Upper lobe of left lung (tissue), 6 donors: ENCODE measurements at places on chromosomes 4 and X.
A peak's percentile ranks its signal among the peaks of the same experiment; 100 is the strongest.

DNA sequence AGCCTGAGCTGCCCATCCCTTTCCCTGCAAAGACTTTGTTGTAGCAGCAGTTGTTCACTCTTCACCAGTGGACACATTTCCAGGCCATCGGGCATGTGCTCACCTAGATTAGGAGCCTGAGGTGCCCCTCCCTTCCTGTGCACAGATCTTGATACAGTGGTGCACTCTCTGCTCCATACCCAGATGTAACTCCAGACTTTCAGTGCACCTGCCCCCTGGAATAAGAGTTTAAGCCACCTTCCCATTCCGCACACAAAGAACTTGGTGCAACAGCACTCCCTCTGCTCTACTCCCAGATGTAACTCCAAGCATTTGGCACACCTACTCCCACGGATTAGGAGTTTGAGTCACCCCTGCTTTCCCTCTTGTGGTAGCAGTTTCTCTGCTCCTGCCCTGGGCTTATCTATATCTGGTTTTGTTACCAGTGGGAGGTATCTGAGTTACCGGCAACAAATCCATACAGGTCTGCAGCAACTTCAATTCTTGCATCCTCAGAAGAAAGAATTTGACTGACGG lies 36.0 kb upstream of the PLK4 start:
- DNase-seq = no peak

- DNase-seq = no peak
Measured at GRCh38 chr4:152508386-152508785, 27.5 kb downstream of the FBXW7 start.

- DNase-seq = peak; percentile 67
Measured at GRCh38 chr4:151865312-151865711, 104.5 kb upstream of the GATB start.

GRCh38 chrX:103220511-103221323 lies 5.8 kb downstream of the BEX4 start:
- DNase-seq = peak; percentile 71

DNA sequence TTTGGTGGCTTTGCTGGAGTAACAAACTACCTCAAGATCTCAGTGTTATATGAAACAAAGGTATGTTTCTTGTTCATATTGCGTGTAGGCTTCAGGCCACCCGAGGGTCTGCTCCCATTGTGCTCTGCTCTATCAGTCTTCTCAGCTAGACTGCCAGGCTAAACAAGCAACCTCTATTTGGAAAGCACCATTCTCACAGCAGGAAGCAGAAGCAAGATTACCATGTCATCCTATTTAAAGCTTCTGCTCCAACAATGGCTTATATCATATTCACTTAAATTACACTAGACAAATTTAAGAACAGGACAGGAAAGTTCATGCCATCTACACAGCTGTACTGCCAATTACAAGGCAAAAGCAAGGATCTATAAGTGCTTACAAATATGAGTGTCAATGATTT lies 385.8 kb downstream of the PPARGC1A start:
- no peak for DNase-seq

GRCh38 chr4:81398379-81398778 lies 73.3 kb downstream of the RASGEF1B start:
- DNase-seq = no peak

DNA sequence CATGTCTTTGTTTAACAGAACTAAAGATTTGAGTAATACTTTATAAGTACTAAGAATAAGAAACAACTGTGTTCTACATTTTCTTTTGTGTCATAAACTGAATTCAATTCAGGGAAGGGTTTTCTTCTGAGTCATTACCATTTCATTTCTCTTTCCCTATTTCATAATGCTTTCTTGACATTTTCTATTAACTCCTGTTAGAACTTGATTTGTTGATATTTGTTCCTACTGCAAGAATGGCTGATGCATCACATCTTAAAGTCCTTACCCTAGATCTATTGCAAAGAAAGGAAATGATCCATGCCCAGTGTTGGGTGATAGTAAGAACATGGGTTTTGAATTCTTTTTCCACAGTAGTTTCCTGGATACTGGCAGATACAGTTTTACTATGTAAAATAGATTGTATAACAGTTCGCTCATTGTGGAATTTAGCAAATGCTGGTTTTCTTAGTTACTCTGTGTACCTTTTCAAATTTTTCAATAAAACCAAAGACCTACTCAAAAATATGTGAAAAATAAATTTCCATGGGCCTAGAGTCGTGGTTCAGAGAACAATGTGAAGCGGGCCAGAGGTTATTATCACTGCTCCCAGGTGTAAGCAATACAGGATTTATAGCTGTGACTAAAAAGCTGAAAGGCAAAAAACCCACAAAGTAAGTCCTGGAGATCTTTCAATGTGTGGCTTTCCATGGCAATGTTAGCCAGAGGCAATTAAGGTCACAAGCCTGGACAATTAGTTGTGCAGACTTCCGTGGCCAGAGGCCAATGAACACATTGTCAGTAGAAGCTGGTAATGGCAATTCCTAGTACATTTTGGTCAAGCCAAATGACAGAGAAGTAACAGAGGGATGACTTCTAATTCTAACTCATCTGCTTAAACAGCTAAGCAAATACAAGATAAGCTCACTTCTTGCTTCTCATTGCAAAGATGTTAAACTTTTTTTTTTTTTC lies 127.3 kb upstream of the FAT4 start:
- no peak for DNase-seq

- DNase-seq = no peak
Measured at GRCh38 chr4:16464651-16465050, 238.4 kb upstream of the TAPT1 start.

DNA sequence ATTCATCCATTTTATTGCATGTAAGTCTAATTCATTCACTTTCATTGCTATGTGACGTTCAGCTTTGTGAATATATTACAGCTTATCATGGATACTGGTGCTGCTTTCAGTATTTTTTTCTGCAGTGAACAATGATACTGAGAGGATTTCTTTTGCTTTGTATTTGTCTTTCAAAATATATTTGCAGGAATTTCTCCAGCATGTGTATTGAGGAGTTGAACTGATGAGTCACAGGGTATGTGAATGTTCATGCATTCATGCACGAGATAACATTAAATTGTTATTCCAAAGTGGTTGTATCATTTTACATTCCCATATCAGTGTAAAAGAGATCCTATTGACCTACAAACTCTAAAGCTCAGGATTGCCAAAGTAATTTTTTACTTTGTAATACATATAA lies 283.8 kb upstream of the ARSJ start:
- DNase-seq = no peak

GRCh38 chr4:150950657-150951288 lies 64.3 kb downstream of the LRBA start:
- DNase-seq = no peak
